Eye (tissue), 1 donor: ENCODE measurements at places on chromosomes 16 and 17.
A peak's percentile ranks its signal among the peaks of the same experiment; 100 is the strongest.

DNA sequence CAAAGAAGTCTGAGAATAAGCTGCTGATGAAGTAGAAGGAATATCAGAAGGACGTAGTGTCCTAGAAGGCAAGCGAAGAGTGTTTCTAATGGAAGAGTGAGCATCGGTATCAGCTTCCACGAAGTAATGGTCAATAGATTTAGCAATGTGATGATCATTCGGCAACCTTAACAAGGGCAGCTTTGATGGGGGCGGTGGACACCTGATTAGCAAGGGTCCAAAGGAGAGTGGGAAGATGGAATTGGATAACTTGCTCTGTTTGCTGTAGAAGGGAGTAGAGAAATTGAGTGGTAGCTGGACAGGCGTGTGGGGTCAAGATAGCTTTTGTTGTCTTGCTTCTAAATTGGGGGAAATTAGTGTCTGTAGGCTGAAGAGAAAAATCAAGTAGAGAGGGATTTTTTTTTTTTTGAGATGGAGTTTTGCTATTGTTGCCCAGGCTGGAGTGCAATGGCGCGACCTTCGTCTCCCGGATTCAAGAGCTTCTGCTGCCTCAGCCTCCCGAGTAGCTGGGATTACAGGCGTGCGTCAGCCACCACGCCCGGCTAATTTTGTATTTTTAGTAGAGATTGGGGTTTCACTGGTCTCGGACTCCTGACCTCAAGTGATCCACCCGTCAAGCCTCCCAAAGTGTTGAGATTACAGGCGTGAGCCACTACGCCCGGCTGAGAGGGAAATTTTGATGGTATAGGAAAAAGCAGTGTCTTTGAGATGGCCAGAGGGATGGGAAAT lies 13.9 kb upstream of the HES7 start:
- no peak for DNase-seq

DNA sequence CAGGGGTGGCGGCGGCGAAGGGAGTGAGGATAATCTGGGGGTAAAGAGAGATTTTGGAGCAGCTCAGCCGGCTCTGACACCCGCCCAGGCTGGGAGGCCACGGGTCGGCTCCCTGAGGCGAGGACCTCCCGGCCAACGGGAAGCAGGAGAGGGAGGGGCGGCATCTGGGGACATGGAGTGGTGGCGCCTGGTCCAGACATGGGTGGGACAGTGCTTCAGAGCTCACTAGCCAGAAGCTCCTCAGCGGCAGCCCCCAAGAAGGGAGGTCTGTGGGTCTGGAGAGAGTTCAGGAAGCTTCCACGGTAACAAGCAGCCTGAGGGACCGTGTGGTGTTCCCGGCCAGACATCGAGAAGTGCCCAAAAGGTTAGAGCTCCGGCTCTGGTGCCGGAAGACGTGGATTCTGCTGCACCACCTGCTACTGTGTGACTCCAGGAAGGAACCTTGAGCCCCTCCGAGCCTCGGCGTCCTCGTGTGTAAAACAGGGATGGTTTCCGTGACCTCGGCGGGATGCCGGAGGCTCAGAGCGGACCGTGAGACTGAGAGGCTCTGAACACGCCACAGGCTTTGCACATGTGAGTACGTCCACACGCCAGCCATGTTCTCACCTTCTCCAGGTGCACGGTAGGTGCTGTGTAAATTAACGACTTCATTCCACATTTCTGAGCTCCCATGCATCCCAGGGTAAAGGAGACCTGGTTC lies 56.9 kb downstream of the TIMM22 start:
- DNase-seq, result no peak

DNA sequence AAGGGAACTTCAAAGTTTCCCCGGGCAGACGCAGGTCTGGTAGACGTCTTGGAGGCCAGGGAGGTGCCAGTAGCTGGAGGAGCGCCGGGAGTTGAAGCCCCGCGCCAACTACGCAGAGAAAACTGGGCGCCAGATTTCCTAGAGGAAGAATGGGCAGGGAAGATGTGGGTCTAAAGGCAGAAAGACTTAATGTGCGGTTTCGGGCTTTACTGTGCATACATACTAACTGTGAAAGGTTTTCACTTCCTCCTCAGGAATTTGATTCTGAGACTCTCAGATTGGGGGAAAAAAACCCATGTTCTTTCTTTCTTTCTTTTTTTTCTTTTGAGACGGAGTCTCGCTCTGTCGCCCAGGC lies 331 bp upstream of the ZNF287 start:
- no peak for DNase-seq

GRCh38 chr17:43142153-43142552 lies 17.0 kb upstream of the BRCA1 start:
- no peak for DNase-seq

- DNase-seq, result peak; percentile 50
These were observed at the start of gene CD68 for GRCh38 chr17:7579001-7579833. Gene CD68 (plus strand): TSS chr17:7579638. CDS start chr17:7579678, 40 bp downstream.

DNA sequence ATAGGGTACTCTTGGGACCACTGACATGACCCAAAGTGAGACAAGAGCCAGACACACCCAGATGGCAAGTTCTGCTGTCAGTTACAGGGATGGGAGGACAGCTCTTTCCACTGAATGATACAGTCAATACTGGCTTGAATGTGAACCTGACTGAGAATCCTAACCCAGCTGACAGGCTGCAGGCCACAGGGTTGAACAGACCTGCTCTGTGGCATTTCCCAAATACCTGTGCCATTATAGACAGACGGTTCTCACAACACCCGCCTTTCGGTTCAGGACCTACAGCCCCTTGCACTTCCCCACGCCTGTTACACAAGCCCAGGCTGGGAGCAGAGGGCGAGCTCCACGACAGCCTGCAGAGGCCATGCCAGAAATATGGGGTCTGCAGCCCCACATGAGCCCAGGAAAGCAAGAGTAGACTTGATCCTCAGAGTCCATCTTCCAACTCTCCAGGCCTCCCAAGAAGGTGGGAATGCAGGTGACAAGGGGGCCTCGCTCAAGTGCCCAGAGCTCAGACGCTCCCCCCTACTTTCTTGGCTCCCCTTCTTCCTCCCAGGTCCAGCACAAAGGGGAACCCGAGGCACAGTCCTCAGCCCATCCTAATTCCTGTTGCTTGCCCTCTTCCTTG lies 314.3 kb downstream of the SOX9 start:
- DNase-seq, result no peak

GRCh38 chr17:66830451-66830850 lies 4.5 kb upstream of the CACNG5 start:
- peak; percentile 88 for DNase-seq

- no peak for DNase-seq
These were observed 89.1 kb upstream of the HS3ST3A1 start for GRCh38 chr17:13690806-13691205.

DNA sequence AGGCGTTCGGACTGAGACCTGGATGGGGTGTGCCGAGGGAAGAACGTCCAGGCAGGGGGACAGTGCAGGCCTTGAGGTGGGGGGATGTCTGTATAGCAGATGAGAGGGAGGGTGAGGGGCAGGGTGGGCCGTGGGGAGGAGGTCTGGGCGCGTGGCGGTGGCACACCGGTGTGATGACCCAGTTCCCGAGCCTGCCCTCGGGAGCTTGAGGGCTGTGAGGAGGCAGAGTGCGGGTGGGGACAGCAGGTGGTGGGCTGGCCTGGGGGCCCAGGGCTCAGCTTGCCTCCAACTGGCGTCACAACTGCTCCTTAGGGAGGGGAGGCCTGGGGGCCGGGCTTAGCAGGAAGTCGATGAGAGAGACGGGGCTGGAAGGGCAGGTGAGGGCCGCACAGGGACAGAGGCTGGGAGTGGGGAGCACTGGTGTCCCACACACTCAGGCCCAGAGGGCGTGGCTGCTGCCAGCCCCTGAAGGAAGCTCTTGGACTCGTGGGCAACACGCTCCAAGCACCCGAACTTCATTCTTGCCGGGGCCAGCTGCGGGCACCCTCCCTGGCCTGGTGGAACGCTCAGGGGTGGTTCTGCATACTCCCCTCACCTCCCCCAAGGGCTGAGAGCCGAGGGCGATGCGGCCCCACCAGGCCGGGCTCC lies 6.5 kb downstream of the CACNA1H start:
- DNase-seq, result peak; percentile 80

DNA sequence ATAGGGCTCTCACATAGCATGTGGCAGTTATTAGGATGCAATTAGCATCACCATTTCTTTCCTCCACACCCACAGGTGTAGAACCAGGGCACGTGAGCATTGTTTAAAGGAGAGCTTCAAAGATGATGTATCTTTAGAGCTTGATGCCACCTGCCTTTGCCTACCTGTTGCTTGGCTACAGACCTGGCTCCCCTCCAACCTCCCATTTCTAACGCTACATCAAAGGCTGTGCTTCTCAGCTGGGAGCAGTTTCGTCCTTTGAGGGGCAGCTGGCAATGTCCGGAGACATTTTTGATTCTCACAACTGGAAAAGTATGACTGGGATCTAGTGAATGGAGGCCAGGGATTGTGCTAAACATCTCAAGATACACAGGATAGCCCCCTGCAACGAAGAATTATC lies 78.5 kb upstream of the CLEC3A start:
- no peak for DNase-seq

- DNase-seq, result no peak
These were observed 28.6 kb upstream of the PIK3R6 start for GRCh38 chr17:8896087-8896486.

- no peak for DNase-seq
These were observed 22.5 kb downstream of the CENPX start for GRCh38 chr17:81999976-82000802.

GRCh38 chr17:28347261-28347891 lies 10.0 kb downstream of the POLDIP2 start:
- DNase-seq, result no peak
